NCI-H1930 (cell line): ENCODE measurements at places on chromosomes 5 and 9.

DNA sequence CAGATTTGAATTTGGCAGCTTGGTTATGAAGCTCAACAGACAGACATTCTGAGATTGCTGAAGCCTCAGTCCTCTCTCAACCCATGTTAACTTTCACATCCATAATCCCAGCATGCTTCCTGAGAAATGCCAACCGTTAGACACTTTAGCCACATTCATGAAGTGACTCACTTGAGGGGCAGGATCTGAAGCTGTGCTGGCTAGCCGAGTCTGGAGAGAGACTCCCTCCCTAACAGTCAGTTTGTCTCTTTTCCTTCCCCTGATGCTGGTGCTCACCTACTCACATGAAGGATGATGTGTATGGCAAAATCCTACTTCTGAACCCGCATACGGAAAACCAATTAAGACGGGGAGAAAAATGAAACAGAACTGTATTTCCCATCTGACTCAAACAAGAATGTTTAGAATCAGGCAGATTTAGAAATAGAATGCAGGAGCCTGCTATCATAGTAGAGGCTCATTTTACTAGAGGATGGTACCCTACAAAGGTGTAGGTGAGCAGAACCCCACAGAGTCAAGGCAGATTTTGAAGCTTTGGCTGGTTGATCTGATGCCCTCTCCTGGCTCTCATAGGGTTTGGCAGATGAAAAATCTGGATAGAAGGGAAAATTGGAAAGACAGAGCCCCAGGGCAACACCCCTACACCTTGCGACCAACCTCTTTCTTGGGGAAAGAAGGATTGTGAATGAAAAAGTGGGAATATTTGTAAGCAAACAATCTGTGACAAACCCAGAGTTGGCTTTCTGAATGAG is 150.9 kb upstream of the LHFPL2 start:
- DNase-seq = no peak

- no peak for DNase-seq
Observed at GRCh38 chr9:37990404-37991015, 78.5 kb downstream of the SHB start.

DNA sequence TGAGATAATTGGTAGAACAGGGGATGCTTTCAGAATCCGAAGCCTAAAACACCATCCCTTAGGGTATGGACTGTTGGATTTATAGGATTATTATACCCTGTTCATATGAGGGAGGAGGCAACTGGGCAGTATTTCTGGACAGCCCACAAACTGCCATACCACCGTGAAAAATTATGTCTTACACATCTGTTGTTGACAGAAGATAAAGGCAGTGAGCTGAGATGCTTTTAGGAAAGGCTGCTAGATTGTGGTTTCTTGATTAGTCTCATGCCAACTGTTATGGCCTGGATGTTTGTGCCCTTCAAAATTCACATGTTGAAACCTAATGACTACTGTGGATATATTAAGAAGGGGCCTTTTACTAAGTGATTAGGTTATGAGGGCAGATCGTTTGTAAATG is 83.7 kb upstream of the DHFR start:
- DNase-seq = no peak

DNA sequence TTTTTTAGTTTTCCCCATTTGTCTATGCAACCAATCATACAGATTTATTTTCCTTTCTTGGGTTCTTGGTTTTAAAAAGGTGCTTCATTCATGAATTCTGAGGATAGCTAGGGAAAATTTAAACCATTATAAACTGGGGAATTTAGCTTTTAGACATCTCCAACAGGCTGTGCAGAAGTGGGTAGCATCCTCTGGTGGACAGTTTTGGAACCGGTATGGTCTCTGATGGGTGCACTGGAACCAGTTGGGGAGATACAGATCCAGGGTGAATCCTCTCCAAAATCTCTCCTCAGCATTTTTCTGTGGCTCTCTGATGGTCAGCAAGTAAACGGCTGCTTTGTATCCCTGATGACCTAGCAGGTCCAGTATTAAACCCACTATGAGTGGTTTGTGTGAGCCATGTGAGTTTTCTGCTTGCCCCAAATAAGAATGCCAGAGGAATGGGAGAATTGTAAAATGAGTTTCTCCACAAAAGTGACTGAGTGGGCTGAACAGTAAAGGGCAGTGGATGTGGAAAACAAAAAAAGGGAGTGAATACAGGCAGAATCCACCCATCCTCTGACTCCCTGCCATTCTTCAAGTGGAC is 9.1 kb upstream of the DNAJC25 start:
- no peak for DNase-seq

GRCh38 chr5:75236322-75237316 is at the start of gene ANKRD31:
Gene ANKRD31, minus strand, starts transcription at chr5:75236878. Its CDS starts 192 bp downstream, at chr5:75236686.
- DNase-seq = peak; percentile 77

GRCh38 chr5:168469816-168470215 is 16.5 kb upstream of the RARS1 start:
- no peak for DNase-seq

- DNase-seq = no peak
Observed at GRCh38 chr5:127426661-127427060, 90.8 kb upstream of the PRRC1 start.
